Stimulated activated CD8-positive, alpha-beta memory T cell treated with anti-CD3 and anti-CD28 coated beads, Interleukin-12 subunit alpha, Interleukin-12 subunit beta, amount 100 ng/mL, for 1 hour (primary cell): ENCODE measurements at places on chromosomes 4 and X.
A peak's percentile ranks its signal among the peaks of the same experiment; 100 is the strongest.

DNA sequence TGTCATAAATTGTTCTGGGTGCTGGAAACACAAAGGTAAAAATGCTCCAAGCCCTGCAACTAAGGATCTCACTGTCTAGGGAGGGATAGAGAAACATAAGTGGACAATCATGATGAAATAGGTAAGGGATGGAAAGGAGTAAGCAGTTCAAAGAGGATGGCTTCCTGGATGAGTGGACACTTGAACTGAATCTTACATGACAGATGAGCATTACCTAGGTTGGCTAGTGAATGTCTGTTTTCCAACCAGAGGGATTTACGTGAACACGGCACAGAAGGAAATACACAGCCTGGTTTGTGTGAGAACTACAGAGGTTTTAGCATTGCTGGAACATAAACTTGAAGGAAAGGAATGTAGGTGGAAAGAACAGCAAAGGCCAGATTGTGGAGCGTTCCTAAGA lies 150.2 kb upstream of the GALNT7 start:
- no peak for DNase-seq

- DNase-seq: no peak
These were observed 115.1 kb upstream of the SFRP2 start for GRCh38 chr4:153904011-153904410.

DNA sequence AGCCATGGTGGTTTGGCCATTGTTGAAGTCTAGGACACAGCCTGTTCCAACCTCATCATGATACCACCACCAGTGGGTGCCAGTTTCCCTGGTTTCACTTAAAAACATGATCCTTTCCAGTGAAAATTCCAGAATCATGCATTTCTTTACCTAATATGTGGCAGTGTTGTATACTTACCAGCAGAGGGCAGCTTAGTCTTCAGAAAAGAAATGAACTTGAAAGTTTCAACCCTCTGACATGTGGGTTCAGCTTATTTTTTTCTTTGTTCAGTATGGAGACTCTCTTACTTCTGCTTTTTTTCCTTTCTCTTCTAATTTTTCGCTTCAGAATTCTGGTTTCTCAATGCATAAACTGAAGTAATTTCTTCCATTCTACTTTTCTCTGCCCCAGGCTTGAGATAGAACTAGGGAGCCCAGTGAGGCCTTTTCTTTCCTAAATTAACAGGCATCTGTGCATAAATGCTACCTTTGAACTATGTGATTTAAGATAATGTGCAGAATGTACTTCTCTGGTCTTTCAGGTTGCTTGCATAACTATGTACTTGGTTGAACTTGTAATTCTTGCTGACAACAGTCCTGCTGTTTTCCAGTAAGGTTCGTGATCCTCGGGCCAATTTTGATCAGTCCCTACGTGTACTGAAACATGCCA lies 10.7 kb downstream of the LIAS start:
- no peak for DNase-seq

GRCh38 chr4:39528061-39528465 lies 824 bp upstream of the UGDH start:
- DNase-seq: no peak

DNA sequence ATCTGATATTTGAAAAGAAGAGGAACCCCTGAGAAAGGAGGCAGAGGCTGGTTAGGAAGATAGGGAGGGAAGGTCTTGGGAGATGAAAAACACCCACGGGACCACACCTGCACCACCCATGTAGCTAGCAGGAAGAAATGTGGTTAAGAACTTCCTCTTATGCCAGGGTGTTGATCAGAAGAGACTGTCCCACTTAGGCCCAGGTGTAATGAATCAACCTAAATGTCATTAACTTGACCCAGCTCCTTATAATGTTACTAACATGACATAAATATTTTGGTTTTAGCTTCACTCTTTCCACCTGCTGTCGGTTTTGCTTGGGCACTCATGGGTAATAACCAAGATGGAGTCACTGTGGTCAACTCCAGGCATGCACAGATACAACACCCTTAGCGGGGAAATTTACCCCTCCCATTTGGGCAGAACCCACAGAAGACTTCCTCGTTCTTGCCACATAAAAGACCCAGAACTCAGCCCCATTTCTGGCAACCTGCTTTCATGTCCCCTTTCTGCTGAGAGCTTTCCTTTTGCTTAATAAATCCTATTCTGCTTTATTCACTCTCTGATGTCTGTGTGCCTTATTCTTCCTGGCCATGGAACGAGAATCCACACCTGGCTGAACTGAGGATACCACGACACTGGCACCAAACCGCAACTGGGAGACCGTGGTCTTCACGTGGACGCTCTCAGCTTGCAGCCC lies 46.8 kb downstream of the ZNF141 start:
- DNase-seq: no peak

DNA sequence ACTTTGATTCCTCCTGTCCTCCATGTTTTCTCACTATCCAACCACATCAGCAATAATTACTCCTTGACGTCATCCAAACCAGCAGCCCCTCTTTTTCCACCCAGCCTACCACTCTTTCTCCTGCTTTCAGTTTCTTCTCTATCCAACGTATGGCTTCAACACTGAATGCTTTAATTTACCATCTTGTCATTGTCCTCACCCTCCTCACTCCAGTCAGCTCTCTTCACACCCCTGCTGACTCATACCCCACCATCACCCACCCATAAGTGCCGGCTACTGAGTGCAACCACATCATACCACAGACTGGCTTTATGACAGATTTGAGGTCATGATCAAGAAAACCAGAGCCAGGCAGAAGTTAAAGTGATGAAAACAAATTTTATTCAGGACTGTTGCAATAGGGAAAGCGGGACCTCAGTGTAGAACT lies 9.8 kb upstream of the ANXA5 start:
- DNase-seq: peak; percentile 9

- DNase-seq: no peak
These were observed 62.8 kb downstream of the FAM9B start for GRCh38 chrX:8971116-8971515.
